ENCODE measurements at places on chromosomes 7 and 10.

DNA sequence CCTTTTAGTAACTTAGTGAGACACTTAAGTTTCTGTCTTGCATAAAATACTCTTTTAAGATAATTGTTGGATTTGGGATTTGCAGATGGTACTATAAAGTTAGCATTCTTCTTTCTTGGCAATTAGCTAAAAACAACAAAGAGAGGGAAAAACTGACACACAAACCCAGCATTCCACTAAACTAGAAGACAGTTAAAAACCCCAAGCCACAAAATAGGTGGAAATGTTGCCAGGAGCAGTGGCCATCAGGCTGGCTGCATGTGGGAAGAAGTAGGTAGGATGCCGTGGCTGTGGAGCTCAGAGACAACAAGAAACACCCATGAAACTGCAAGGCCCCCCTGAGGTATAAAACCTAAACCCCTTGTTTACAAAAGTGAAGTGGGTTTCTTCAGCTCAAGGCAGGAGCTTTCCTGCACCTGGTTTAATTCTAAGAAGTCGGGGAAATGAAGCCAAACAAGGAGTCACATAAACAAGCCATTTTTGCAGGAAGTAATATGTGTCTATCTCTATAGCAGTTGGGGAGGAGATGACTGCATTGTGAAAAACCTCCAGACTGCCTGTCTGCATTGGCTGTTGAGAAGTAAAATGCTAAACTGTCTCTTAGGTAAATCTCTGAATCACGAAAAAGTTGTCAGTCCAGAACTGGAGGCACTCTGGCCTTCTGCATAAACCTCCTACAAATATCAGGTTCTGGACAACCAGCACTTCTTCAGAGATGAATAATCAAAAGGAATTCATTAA, 9.5 kb downstream of the RAB18 start:
- DNase-seq, result no peak

- DNase-seq, result peak; percentile 62
Measured at GRCh38 chr7:121872831-121873288, at the start of gene PTPRZ1. Gene PTPRZ1 (plus strand): TSS chr7:121873161. CDS start chr7:121873500, 339 bp downstream.

- no peak for DNase-seq
Measured at GRCh38 chr7:144019457-144019856, 19.3 kb downstream of the OR6B1 start.

DNA sequence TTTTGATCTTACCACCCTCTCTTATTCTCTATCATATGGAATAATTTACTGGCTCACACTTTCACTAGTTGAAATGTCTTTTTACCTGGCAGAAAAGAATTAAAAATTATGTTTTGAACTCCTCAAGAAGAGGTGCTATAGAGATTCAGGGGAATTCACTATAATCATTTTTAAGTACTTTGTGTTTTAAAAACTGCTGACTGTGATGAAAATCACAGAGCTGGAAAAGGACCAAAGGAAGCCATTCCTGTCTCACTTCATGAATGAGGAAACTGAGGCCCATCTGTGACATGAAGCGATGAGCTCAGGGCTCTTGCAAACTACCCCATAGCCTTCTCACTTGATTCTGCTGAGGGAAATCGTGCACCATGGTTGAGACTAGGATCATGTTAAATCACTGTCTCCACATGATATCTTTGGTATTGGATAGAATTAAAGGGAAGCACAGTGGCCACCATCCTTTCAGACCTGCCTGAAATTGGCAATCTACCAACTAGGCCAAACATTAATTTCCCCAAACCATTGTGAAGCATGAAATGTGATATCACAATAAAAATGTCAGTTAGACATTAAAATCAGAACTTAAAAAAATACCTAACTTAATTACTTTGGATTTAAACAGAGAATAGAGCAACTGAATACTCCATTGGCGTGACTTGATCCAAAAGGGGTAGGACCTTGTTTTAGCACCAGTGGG, 141.0 kb downstream of the FZD1 start:
- DNase-seq, result no peak

DNA sequence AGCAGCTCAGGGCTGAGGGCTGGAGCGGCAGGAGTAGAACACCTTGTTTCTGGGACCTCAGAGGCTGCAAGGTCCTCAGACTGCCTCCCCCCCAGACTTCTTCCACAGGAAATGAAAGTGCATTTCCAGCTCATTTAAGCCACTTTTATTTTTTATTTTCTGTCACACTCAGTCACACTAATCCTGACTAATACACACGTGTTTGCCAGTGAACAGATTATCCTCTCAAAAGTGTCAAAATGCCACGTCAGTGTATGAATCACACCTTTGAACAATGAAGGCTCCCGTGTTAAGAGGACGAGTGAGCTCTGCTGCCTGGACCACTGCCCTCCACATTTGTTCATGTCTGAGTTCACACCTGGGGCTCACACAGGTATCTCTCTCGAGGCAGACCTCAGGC, 488.5 kb downstream of the DNAJB6 start:
- DNase-seq, result no peak

DNA sequence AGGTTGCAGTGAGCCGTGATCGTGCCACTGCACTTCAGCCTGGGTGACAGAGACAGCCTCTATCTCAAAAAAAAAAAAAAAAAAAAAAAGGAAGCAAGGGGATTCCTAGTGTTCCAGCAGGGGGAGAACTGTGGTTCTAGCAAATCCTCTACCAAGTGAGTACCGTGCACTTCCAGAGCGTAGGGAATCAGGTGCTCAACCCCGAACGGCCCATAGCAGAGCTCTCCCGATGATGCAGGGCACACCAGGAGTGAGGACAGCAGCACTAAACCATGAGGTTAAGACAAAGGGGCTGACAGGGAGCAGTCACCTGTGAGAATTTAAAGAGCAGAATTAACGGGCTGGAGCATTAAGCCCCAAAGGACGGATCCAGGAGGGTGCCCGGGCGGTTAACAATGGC, 173.6 kb downstream of the PTPRN2 start:
- no peak for DNase-seq

DNA sequence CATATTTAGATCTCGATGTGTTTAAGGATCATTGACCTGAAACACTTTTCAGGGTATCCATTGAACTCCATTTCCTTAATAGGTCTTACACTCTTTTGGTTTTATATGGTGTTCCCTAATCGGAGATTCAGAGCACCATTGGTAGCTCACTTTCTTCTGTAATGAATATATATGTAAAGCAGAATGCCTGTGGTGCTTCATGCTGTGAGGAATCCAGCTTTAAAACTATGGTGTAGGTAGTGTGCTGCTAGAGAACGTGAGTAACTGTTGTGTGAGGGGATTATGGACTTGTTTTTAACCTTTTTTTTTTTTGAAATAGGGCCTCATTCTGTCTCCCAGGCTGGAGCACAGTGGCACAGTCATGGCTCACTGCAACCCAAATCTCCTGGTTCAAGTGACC, 376.9 kb upstream of the LRGUK start:
- no peak for DNase-seq

- DNase-seq, result no peak
Measured at GRCh38 chr10:4062072-4062471, 277.1 kb upstream of the KLF6 start.

- DNase-seq, result no peak
Measured at GRCh38 chr7:34759477-34760125, 101.6 kb downstream of the NPSR1 start.

DNA sequence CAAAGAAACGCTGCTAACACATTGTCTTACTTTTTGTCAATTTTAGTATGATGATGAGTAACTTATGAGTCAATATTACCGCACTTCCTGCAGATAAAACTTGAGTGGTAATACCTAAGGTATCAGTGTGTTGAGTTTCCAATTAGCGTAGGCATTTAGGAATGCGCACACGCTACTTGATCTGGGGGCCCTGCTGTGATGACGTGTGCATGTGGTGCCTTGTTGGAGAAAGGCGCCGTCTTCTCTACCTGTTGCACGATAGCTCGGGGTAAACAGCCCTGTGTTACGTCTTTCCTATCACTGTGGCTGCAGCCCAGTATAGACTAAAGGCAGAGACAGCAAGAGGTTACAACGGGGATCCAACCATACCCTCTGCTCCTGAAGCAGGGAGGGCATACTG, 476.8 kb upstream of the ADARB2 start:
- no peak for DNase-seq

GRCh38 chr10:124534231-124534798, 72.7 kb downstream of the LHPP start:
- DNase-seq, result peak; percentile 63

DNA sequence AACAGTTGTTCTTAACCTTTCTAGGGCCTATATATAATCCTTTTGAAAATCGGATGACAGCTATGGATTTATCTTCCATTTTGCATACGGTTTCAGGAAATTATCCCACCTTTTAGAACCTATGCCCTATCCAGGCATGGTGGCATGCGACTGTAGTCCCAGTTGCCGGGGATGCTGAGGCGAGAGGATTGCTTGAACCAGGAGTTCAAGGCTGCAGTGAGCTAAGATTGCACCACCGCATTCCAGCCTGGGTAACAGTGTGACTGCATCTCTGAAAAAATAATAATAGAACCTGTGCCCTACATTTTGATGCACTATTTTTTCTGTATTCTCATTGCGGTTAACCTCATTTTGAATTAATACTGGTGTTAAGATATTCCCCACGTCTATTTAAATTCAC, 11.6 kb downstream of the CCAR1 start:
- DNase-seq, result no peak

GRCh38 chr10:103816431-103816830, 38.9 kb downstream of the SH3PXD2A start:
- no peak for DNase-seq

DNA sequence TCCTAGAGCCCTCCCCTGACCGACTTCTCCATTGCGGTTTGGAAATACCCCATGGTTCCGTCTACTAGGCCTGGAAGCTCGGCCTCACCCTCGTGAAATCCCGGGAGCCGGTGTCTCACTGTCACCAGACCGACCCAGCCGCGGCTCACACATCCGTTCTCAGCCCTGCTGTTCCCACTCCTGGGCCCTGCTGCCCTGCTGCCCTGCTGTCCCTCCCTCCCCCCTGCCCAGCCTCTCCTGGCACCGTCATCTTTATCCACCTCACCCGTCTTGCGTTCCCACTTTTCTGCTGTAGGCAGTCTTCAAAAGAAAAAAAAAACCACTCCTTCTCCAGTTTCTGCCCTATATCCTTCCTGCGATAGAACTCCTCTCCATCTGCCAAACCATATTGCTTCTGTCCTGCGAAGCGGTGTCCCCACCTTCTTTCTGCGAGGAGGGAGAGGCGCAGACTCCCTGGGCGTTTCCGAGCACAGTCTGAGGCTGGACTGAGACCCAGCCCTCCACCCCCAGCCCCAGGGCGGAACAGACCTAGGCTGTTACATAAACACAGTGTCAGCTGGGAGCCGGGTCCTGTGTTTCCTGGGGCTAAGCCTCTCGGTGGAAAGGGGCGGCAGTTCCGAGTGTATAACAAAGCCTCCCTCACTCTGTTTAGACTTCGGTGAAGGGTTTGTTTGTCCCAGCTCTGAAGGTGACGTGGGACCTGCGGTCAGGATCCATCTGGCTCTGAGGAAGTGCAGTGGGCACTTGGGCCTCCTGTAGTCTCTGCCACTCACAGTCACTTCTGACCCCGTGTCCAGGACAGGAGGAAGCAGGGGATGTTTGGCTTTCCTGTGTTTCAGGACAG, 2.8 kb downstream of the AGAP3 start:
- peak; percentile 76 for DNase-seq

DNA sequence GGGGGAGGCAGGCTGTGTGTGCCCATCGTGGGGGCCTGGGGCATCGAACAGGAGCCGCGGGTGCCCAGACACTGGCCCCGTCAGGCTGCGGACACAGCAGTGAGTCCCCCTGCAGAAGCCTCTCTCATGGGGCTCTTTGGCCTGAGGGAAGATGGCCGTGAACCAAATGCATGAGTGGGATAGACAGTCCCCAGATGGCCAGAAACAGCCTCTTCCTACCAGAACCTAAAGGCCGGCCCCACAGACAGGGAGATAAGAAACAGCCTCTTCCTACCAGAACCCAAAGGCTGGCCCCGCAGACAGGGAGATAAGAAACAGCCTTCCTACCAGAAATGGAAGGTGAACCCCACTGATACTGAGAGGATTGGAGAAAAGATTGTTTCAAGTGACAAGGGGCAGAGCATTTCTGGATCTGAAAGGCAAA, 16.6 kb downstream of the IDI2 start:
- DNase-seq, result no peak

- no peak for DNase-seq
Measured at GRCh38 chr10:111072232-111072631, 4.6 kb upstream of the ADRA2A start.

GRCh38 chr7:43758029-43758821, at the start of gene BLVRA:
Gene BLVRA (plus strand): TSS chr7:43758680. CDS start chr7:43771159, 12,479 bp downstream.
- DNase-seq, result peak; percentile 79

GRCh38 chr10:105502058-105502457, 861.0 kb downstream of the SORCS3 start:
- no peak for DNase-seq

- DNase-seq, result no peak
Measured at GRCh38 chr10:79074732-79075131, 6.0 kb downstream of the ZMIZ1 start.

- no peak for DNase-seq
Measured at GRCh38 chr10:3969876-3970666, 185.1 kb upstream of the KLF6 start.

DNA sequence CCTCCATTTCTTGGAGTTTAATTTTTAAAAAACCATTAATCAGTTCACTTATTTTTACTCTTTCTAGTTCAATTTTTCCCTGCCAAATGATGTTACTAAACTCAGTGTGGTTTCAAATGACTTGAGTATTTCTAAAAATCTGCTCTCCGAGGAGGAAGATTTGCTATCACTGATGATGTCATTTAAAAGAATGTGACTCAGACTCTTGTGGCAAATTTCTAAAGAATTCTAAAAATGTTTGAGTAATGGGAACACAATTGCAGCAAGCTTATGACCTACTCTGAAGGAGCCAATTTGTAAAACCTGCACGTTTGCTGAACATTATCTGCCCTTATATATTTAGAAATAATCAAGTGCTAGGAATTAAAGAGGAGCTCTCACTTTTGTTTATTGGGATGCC, 88.6 kb downstream of the SPAG6 start:
- DNase-seq, result no peak

GRCh38 chr10:75211007-75211691, 553 bp downstream of the VDAC2 start:
- DNase-seq, result no peak

DNA sequence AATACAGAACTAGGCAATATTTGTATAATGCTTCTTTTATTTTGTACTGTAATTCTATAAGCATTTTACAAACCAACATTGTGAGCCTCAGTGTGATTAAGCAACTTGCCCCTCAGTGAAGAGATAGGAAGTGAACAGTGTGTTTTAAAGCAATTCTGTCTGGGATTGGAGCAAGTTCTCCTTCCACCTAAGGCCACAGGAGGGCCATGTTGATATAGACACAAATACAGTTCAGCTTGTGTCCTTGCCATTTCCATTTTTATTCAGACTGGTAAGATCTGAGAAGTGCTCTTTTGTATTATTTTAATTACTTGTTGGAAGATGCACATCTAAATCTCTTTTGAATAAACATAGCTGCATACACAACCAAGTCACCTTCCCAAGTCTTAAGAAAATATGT, 416.3 kb upstream of the COBL start:
- no peak for DNase-seq

DNA sequence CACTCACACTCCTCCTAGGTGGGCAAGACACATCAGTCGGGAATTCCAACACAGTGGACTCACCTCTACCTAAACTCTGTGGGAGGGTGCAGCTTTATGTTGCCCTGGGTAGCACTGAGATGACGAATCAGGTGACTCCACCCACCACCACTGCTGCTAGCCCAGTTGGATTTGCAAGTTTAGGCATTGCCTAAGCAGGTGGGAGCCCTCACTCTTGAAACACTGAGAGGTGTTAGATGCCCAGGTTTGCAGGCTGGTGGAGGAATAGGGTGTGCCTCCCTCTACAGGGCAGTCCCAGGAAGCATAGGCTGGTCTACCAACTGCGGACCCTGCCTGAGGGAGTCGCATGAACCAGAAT, 708.9 kb downstream of the POM121L12 start:
- no peak for DNase-seq
